Renal cortex interstitium (tissue), 15 donors: ENCODE measurements at places on chromosomes 7 and 10. TPM values are rescaled to one million over a fixed set of nuclear protein-coding genes. Genes with fewer than 3 reads are reported as not detected.

TRIL gene
- 53.4 TPM for polyA plus RNA-seq

TAS2R40 gene
- not detected for polyA plus RNA-seq

EIF5AL1 gene
- polyA plus RNA-seq: 0.70 TPM

ZPBP gene
- polyA plus RNA-seq: 0.14 TPM

ITPRID1 gene
- polyA plus RNA-seq: not detected

EPC1 gene
- polyA plus RNA-seq: 61.0 TPM

SNCG gene
- 11.6 TPM for polyA plus RNA-seq

CTBP2 gene
- 89.2 TPM for polyA plus RNA-seq

LLCFC1 gene
- 1.4 TPM for polyA plus RNA-seq

LRGUK gene
- polyA plus RNA-seq: 1.2 TPM

ADCY1 gene
- polyA plus RNA-seq: 3.6 TPM

PRR15 gene
- polyA plus RNA-seq: 3.3 TPM

VGF gene
- 0.61 TPM for polyA plus RNA-seq

SLK gene
- polyA plus RNA-seq: 56.5 TPM

INMT gene
- 2.0 TPM for polyA plus RNA-seq

HYAL4 gene
- polyA plus RNA-seq: 0.08 TPM

MYH16 gene
- polyA plus RNA-seq: 0.01 TPM

COL13A1 gene
- polyA plus RNA-seq: 23.1 TPM

OR6B1 gene
- 0.03 TPM for polyA plus RNA-seq

ZNF117 gene
- polyA plus RNA-seq: 66.4 TPM

FEZF1 gene
- not detected for polyA plus RNA-seq
